ENCODE measurements at places on chromosomes 11 and 22.
A peak's percentile ranks its signal among the peaks of the same experiment; 100 is the strongest.

DNA sequence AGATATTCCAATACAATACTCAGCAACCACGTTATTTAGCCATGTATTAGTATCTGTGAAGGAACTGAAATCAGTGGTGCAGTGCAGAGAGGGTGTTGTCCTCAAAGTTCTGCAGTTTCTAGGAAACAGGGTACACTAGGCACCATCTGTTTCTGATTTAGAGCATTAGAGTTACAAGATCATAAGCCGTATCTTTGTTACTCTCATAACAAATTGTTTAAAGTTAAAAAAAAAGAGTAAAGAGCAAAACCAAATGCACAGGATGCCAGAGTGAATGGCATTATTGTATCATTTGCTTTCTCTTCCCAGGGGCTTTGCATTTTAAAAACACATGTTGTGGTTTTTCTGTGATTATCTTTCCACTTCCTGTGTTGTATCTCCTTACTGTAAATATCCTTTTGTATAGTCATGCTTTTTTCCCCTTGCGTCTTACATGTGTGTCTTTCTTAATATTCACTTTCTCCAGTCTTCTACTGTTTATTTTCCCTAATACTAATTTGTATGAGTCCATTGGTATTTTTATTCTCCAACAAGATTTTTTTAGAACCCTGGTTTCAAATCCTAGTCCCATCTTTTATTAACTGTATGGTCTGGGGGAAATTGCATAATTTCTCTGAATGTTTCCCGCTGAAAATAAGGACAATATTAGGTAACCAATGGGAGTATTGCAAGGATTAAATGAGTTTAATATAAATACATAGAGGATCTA, 15.2 kb upstream of the NUP160 start:
- H3K4me1 ChIP-seq, result peaks cover 33% of the 10 kb centered on the region
- no peaks in the 10 kb centered on the region for H3K27me3 ChIP-seq
- DNase-seq, result no peak

GRCh38 chr11:39741066-39741465, 1718.4 kb downstream of the LRRC4C start:
- no peak for DNase-seq
- no peak overlapping the region for H3K27ac ChIP-seq
- H3K4me1 ChIP-seq, result no peaks in the 10 kb centered on the region
- H3K36me3 ChIP-seq, result no peaks in the 10 kb centered on the region
- H3K27me3 ChIP-seq, result no peaks in the 10 kb centered on the region
- no peak overlapping the region for H3K4me3 ChIP-seq

GRCh38 chr22:49996518-49997250, 15.9 kb downstream of the IL17REL start:
- no peaks in the 10 kb centered on the region for H3K36me3 ChIP-seq
- no peak for DNase-seq
- H3K27ac ChIP-seq, result no peak overlapping the region

DNA sequence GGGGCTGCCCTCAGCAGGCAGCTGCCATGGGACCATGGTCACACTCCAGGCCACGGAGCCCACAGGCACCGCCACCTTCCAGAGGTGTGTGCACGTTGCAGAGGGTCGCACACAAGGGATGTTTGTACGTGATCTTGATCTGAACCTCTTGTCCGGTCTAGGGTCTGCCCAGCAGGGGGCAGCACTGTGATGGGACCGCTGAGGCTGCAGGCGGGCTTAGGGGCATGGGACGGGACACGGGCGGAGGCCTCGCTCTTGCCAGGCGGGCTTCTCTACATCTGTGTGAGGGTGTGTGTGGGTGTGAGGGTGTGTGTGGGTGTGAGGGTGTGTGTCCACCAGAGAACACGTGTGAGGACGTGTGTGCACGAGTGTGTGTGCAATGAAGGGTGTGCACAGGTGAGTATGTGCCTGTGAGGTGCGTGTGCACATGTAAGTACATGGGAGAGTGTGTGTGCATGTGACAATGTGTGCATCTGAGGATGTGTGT, 52.4 kb downstream of the CACNA1I start:
- H3K4me1 ChIP-seq, result peaks cover 10% of the 10 kb centered on the region
- no peak overlapping the region for H3K4me3 ChIP-seq
- peaks cover 36% of the 10 kb centered on the region for H3K27me3 ChIP-seq
- peaks cover 2% of the 10 kb centered on the region for H3K36me3 ChIP-seq

DNA sequence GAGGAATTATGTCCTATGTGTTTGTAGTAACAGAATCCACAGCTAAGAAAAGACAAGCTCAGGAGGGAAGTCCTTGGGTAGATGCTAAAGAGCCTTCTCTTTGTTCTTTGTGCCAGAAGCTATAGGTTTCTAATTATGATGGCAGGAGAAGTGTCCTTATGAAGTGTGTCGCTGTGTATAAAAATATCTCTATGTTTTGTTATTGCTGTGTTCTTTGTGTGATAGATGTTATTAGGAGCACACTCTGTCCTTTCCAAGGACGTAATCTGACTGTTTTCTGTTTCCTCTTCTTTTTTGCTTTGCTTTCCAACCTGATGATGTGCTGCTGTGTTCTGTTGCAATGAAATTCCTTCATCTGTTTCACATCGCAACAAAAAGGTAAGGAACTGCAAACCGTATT, 171.9 kb downstream of the NCAM1 start:
- no peaks in the 10 kb centered on the region for H3K36me3 ChIP-seq
- peaks cover 17% of the 10 kb centered on the region for H3K27me3 ChIP-seq
- no peaks in the 10 kb centered on the region for H3K4me1 ChIP-seq

GRCh38 chr11:76978818-76979217, 55.4 kb upstream of the B3GNT6 start:
- no peak for DNase-seq
- no peak overlapping the region for H3K27ac ChIP-seq
- no peaks in the 10 kb centered on the region for H3K4me1 ChIP-seq

- H3K4me1 ChIP-seq, result peaks cover 39% of the 10 kb centered on the region
- no peaks in the 10 kb centered on the region for H3K27me3 ChIP-seq
- peak; percentile 40 for DNase-seq
- H3K27ac ChIP-seq, result peak overlapping the region; percentile 96
- peaks cover 4% of the 10 kb centered on the region for H3K36me3 ChIP-seq
Measured at GRCh38 chr22:49966041-49966773, 5.6 kb downstream of the PIM3 start.

GRCh38 chr11:119341222-119342022, 739 bp upstream of the C1QTNF5 start:
- peaks cover 2% of the 10 kb centered on the region for H3K36me3 ChIP-seq
- no peak for DNase-seq
- no peak overlapping the region for H3K27ac ChIP-seq
- H3K4me3 ChIP-seq, result no peak overlapping the region

- H3K36me3 ChIP-seq, result no peaks in the 10 kb centered on the region
- no peak overlapping the region for H3K27ac ChIP-seq
- no peak overlapping the region for H3K4me3 ChIP-seq
- H3K4me1 ChIP-seq, result peaks cover 20% of the 10 kb centered on the region
- DNase-seq, result no peak
Measured at GRCh38 chr11:79485694-79486093, 44.9 kb upstream of the TENM4 start.

- H3K27ac ChIP-seq, result no peak overlapping the region
- H3K27me3 ChIP-seq, result no peaks in the 10 kb centered on the region
- H3K36me3 ChIP-seq, result peaks cover 26% of the 10 kb centered on the region
- no peak for DNase-seq
- peaks cover 5% of the 10 kb centered on the region for H3K4me1 ChIP-seq
Measured at GRCh38 chr11:59180907-59181306, 9.0 kb downstream of the DTX4 start.

DNA sequence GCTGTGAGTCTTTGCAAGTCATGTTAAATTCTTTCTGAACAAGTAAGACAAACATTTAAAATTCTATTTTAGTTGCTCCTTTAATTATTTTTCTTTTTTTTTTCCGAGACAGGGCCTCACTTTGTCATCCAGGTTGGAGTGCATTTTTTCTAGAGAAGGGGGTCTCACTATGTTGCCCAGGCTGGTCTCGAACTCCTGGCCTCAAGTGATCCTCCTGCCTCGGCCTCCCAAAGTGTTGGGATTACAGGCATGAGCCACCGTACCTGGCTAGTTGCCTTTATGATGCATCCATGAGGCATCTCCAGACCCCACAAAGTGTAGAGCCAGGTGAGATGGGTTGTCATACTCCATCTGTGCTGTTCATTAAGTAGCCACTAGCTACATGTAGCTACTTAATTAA, 4.4 kb downstream of the ATXN10 start:
- no peaks in the 10 kb centered on the region for H3K36me3 ChIP-seq
- no peak overlapping the region for H3K4me3 ChIP-seq
- no peaks in the 10 kb centered on the region for H3K27me3 ChIP-seq
- H3K27ac ChIP-seq, result no peak overlapping the region

- H3K27me3 ChIP-seq, result peaks cover 30% of the 10 kb centered on the region
- H3K4me3 ChIP-seq, result peak overlapping the region; percentile 68
- peaks cover 9% of the 10 kb centered on the region for H3K4me1 ChIP-seq
- H3K36me3 ChIP-seq, result no peaks in the 10 kb centered on the region
- no peak overlapping the region for H3K27ac ChIP-seq
- no peak for DNase-seq
Measured at GRCh38 chr11:46295312-46296058, 18.0 kb downstream of the CREB3L1 start.

DNA sequence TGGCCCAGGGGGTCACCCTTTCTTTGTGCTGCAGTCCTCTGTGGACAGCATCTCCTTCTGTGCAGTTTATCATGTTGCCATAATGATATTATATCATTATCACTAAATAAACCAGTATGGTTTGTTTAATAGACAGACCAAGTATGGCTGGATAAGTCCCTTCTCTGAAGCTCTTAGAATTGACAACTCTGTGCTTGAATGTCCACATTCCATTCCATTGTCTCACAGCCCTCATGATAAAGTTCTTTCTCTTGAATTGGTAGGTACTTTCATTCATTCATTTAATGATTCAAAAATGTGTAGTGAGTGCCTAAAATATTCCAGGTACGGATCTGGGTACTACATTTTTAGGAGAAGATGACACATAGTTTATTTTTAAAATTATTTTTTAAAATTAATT, 7.8 kb downstream of the RPS6KA4 start:
- H3K36me3 ChIP-seq, result peaks cover 30% of the 10 kb centered on the region
- H3K4me1 ChIP-seq, result peaks cover 9% of the 10 kb centered on the region
- H3K4me3 ChIP-seq, result no peak overlapping the region
- no peak overlapping the region for H3K27ac ChIP-seq

DNA sequence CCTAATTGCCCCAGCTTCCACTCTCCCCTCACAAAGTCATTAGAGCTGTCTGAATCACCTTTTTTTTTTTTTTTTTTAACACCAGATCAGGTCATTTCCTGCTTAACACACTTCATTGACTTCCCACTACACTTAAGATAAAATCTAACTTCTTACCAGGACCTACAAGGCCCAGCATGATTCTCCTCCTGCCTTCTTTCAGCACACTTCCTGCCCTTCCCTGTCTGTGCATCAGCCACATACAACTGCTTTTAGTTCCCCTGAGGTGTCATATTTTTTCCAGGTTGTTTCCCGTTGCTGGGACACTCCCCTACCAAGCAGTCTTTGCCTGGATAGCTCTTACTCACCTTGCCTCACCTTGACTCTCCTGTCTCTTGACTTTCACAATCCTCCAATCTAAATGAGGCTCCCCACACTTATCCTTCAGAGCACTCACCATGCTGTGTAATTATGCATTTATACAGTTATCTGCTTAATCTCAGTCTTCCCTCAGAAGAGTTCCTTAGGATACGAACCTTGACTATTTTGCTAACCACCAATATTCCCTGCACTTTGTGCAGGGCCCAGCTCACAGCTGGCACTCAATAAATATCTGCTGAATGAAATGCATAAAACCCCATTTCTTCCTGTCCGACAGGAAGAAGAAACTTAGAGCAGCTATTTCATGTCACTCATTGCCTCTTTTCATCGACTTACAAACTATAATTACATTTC, 96.6 kb upstream of the AKIP1 start:
- H3K36me3 ChIP-seq, result no peaks in the 10 kb centered on the region
- no peak overlapping the region for H3K27ac ChIP-seq
- H3K4me3 ChIP-seq, result no peak overlapping the region
- peaks cover 5% of the 10 kb centered on the region for H3K4me1 ChIP-seq
- peaks cover 6% of the 10 kb centered on the region for H3K27me3 ChIP-seq

- no peak for DNase-seq
- H3K4me1 ChIP-seq, result peaks cover under 1% of the 10 kb centered on the region
Measured at GRCh38 chr11:58963551-58964104, 24.3 kb downstream of the GLYATL1 start.

DNA sequence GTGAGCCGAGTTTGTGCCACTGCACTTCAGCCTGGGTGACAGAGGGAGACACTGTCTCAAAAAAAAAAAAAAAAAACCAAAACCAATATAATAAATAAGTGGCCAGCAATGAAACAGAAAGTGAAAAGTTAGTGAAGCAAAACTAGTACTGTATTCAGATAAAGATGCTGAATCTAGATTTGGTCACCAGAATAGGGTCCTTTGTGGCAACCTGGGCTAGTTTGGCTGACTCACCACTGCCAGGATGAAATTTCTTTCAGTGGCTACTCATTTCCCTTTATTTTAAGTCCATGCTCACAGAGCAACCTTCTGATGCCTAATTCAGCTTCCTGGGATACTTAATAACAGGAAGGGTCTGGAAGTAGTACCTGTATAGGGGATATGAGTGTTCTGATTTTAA, 26.0 kb downstream of the LIMK2 start:
- DNase-seq, result no peak
- no peaks in the 10 kb centered on the region for H3K27me3 ChIP-seq
- H3K4me3 ChIP-seq, result no peak overlapping the region
- H3K36me3 ChIP-seq, result peaks cover 11% of the 10 kb centered on the region

GRCh38 chr22:45999379-45999971, 22.5 kb upstream of the WNT7B start:
- H3K4me3 ChIP-seq, result no peak overlapping the region
- peaks cover 11% of the 10 kb centered on the region for H3K27me3 ChIP-seq
- H3K36me3 ChIP-seq, result no peaks in the 10 kb centered on the region
- peaks cover 15% of the 10 kb centered on the region for H3K4me1 ChIP-seq
- no peak overlapping the region for H3K27ac ChIP-seq

GRCh38 chr11:114233755-114234154, 62.4 kb upstream of the NNMT start:
- H3K27me3 ChIP-seq, result peaks cover 10% of the 10 kb centered on the region
- H3K36me3 ChIP-seq, result no peaks in the 10 kb centered on the region
- H3K4me1 ChIP-seq, result no peaks in the 10 kb centered on the region
- no peak overlapping the region for H3K27ac ChIP-seq
- H3K4me3 ChIP-seq, result no peak overlapping the region
- no peak for DNase-seq

GRCh38 chr11:130068546-130068985, 1.1 kb upstream of the APLP2 start:
- no peaks in the 10 kb centered on the region for H3K36me3 ChIP-seq
- peak overlapping the region; percentile 97 for H3K4me3 ChIP-seq
- H3K27ac ChIP-seq, result peak overlapping the region; percentile 84
- peaks cover 18% of the 10 kb centered on the region for H3K27me3 ChIP-seq
- H3K4me1 ChIP-seq, result peaks cover 18% of the 10 kb centered on the region
- DNase-seq, result no peak
